Myocyte (in vitro differentiated cells): ENCODE measurements at places on chromosomes 3 and 15. TPM values are rescaled to one million over a fixed set of nuclear protein-coding genes. Genes with fewer than 3 reads are reported as not detected.

DNA sequence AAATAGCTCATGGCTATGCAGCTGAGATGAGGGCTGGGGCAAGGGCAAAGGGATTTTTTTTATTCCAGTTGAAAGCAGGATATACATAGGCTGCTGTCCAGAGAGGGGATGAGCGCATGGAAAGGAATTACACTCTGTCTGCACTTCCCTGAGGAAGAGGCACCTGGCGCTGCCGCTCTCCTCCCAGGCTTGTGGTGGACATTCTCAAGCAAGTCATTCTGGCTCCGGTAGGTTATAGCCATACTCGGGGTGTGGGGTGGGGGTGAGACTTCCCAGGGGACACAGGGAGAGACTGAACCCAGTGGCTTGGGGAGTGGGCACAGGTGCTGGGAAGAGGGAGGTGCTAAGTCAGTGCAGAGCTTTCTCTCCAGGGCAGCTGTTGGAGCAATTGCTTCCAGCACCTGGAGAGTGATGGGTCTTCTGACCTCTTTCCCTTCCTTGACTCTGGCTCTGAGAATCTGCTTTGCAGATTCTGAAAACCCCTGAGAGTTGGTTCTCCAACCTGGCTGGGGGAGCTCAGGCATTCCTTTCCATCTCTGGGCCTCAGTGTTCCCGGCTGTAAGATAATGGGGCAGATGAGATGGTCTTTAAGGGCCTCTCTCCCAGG, 24.3 kb downstream of the CYP8B1 start:
- peak; percentile 84 for DNase-seq

RBPMS2 gene
- total RNA-seq, result not detected in 2 replicates

DNA sequence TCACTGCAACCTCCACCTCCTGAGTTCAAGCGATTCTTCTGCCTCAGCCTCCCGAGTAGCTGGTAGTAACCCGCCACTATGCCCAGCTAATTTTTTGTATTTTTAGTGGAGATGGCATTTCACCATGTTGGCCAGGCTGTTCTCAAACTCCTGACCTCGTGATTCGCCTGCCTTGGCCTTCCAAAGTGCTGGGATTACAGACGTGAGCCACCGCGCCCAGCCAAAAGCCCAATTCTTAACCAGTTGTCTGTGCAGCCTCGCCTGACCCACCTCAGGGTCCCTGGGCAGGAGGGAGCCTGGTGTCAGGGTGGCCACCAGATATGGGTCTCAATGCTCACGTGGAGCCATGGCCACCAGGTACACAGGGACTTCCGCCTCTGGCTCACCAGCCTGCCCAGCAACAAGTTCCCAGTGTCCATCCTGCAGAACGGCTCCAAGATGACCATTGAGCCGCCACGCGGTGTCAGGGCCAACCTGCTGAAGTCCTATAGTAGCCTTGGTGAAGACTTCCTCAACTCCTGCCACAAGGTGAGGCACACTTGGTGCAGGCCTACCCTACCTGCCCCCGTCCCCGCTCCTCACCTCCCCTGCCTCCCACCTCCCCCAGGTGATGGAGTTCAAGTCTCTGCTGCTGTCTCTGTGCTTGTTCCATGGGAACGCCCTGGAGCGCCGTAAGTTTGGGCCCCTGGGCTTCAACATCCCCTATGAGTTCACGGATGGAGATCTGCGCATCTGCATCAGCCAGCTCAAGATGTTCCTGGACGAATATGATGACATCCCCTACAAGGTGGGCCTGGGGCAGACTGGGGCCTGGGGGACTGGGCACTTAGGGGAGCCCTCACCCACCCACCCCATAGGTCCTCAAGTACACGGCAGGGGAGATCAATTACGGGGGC, 48.6 kb downstream of the SEMA3G start:
- no peak for DNase-seq

GALNT15 gene
- total RNA-seq, result 0.91 and 1.3 TPM in 2 replicates

C3orf85 gene
- total RNA-seq, result not detected in 2 replicates

DNA sequence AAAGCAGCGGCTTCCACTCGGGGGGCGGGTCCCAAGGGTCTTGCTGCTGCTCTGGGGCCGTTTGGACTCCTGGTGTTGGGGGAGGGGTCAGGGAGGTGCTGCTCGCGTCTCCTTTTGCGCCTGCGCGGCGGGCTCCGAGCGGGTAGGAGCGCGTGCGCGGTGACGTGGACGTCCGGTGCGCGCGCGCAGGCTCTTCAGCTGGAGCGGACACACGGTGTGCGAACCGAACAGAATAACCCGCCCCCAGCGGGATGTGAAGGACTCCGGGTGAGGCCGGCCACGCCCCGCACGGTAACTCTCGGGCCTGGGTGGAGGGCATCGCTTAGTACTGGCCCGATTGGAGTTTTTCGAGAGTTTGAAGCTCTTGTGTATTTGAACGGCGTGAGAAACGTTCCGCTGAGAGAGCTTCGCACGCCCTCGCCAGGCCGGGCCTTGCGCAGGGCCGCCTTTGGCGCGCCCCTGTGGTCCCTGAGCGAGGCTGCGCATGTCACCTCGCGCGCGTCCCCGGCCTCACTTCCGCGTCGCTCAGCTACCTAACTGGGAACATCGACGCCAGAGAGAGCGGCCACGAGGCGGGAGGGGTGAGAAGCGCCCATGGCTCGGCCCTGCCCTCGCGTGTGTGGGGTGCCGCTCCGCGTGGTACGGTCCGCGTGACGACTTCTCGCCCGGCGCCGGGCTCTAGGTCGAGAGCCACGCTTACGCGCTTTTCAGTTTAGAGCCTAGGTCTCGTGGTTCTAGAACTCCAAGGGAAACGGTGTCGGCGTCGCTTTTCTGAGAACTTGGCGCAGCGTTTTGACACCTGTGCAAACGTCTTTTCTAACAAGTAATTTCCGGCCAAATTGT, at the start of gene MGA:
Gene MGA, plus strand, starts transcription at position 171 of the 843 bp plus-strand sequence.
- DNase-seq, result peak; percentile 89

DNA sequence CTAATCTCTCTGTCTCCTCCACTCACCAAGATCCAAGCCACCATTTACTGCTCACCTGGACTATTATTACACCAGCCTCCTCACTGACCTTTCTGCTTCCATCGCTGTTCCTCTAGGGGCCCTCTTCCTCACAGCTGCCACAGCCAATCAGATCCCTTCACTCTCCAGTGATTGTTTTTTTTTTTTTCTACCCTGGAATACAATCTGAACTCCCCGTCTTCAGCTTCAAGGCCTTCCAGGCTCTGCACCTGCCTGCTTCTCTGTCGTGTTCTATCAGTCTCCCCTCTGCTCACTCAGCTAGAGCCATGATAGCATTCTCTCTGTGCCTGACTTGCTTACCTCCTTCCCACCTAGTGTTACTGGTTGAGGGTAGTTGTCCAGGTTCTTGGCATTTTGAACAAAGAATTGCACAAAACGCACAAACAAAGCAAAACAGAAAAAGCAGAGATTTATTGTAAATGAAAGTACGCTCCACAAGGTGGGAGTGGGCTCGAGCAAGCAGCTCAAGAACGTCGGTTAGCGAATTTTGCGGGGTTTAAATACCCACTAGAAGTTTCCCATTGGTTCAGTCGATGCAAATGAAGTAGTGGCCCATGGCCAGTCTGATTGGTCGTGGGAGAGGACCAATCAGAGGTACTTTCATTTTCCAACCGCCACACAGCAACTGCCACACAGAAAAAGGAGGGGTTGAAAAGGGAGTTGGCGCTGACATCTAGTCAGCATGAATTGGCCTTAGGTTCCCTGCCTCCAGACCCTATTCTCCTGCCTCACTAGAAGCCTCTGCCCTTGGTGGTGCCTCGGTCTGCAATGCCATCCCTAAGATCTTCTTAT, 188.9 kb downstream of the TLE3 start:
- no peak for DNase-seq

B3GNT5 gene
- total RNA-seq, result 8.3 and 11.2 TPM in 2 replicates

DUOX2 gene
- total RNA-seq, result not detected in 2 replicates

HYKK gene
- total RNA-seq, result 3.7 and 4.9 TPM in 2 replicates

HESX1 gene
- 0.59 and 0.73 TPM in 2 replicates for total RNA-seq

TUSC7 gene
- total RNA-seq, result not detected in 2 replicates

DNA sequence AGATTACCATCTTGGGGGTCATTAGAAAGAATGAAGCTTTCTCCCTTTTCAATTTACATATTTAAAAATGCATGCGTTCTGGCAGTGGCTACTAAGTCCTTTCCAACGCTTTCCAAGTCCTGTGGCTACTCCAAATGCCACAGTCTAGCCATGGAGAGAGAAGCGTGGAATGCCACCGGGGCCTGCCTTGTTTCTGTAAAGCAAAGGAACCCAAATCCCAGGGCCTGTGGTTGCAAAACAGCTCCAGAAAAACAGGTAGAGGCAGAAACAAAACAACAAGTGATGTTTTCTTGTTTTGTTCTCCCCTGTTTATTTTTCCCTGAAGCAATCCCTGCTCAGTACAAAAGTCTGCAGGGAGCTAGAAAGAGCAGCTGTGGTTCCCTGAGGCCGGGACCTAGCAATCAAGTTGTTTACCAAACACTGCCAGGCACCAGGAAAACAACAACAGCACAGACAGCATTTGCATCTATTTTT, 85.5 kb downstream of the FOXP1 start:
- peak; percentile 49 for DNase-seq

GRCh38 chr15:74176262-74177214, 3.0 kb downstream of the ISLR start:
- peak; percentile 45 for DNase-seq

- peak; percentile 14 for DNase-seq
Measured at GRCh38 chr3:185537369-185537970, 14.9 kb downstream of the LIPH start.

DNA sequence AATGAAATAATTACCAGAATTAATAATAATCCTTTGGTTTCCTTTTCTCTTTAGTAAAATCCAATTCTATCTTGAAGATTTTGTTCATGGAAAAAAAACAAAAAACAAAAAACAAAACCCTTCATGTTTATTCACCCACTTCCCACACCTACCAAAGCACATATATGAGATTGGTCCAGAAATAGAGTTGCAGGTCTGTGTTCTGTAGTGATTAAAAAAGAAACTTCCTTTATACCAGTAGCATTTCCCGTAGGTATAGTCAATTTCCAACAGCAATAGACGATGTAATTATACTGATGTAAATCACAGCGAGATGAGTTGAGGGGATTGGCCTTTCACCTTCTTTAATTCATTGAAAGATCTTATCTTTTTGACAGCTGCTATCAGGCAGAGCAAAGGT, 194.6 kb downstream of the SOX2 start:
- DNase-seq, result no peak

DNA sequence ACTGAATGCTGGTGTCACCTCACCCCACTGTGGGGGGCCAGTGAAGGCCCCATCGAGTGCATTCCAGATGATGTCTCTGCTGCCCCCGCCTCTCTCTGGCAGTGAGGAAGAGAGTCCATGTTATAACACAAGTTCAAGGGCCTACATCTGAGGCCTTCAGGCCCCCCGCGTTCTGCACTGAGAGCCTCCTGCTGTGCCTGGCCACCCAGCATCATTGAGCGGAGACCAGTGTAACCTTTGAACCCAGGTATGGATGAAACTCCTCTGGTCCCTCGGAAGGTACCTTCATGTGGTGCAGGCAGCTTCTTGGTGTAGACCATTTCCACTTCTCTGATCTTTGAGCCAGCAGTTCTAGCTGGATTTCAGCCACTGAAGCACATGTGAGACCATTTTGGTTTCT, 324.9 kb downstream of the OCA2 start:
- DNase-seq, result no peak

- DNase-seq, result peak; percentile 45
Measured at GRCh38 chr3:102069211-102069662, 219.9 kb downstream of the NFKBIZ start.

DNA sequence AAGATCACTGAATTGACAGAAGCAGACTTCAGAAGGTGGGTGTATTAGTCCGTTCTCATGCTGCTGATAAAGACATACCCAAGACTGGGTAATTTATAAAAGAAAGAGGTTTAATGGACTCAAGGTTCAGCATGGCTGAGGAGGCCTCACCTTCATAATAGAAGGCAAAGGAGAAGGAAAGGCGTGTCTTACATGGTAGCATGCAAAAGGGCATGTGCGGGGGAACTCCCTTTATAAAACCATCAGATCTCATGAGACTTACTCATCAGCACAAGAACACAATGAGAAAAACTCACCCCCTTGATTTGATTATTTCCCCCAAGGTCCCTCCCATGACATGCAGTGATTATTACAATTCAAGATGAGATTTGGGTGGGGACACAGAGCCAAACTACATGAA, 416.3 kb upstream of the EPHA3 start:
- DNase-seq, result no peak

CEMIP gene
- total RNA-seq, result 13.9 and 17.2 TPM in 2 replicates
